ENCODE measurements at places on chromosomes 7 and 10. TPM values are rescaled to one million over a fixed set of nuclear protein-coding genes. Genes with fewer than 3 reads are reported as not detected.

The GPC2 gene
- 3.7 TPM for total RNA-seq

The PTPN20 gene
- total RNA-seq: 8.6 TPM

The PEX1 gene
- total RNA-seq: 63.7 TPM

The EPHB4 gene
- 70.6 TPM for total RNA-seq

The H2AZ2 gene
- 173 TPM for total RNA-seq

The KAT6B gene
- 127 TPM for total RNA-seq

The TRIM4 gene
- total RNA-seq: 27.9 TPM

The OR2A42 gene
- total RNA-seq: 0.42 TPM

The MYPN gene
- total RNA-seq: 3.1 TPM

The CPVL gene
- 14.4 TPM for total RNA-seq

The TEX47 gene
- total RNA-seq: not detected

The ADCYAP1R1 gene
- 4.5 TPM for total RNA-seq

The FOXP2 gene
- 85.2 TPM for total RNA-seq

All from urinary bladder (tissue), 4 donors.